Right lobe of liver (tissue), 6 donors: ENCODE measurements at places on chromosomes 16 and 17. TPM values are rescaled to one million over a fixed set of nuclear protein-coding genes. Genes with fewer than 3 reads are reported as not detected.
A peak's percentile ranks its signal among the peaks of the same experiment; 100 is the strongest.

Gene USP36
- total RNA-seq = 21.0 TPM

Gene WNT9B
- 1.2 TPM for total RNA-seq

Gene CNTNAP1
- total RNA-seq = 1.8 TPM

DNA sequence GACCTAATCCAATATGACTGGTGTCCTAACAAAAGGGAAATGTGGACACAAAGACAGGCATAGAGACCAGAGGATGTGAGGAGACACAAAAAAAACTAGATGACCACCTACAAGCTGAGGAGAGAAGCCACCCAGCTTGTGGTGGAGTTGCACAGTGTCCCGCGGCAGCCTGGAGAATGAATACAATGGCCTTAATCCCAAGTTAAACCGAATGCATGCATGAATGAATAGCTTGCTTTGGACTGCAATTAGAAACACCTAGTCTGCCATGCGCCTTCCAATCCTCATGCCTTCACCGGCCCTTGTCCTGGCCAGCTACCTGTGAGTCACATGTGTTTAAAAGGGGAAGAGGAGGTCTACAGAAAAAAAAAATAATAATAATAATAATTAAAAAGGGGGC is 72.0 kb downstream of the CNGB1 start:
- H3K4me3 ChIP-seq = no peak overlapping the region
- no peaks in the 10 kb centered on the region for H3K36me3 ChIP-seq
- H3K27me3 ChIP-seq = no peaks in the 10 kb centered on the region
- H3K4me1 ChIP-seq = peaks cover 26% of the 10 kb centered on the region

Gene TMIGD1
- total RNA-seq = not detected

DNA sequence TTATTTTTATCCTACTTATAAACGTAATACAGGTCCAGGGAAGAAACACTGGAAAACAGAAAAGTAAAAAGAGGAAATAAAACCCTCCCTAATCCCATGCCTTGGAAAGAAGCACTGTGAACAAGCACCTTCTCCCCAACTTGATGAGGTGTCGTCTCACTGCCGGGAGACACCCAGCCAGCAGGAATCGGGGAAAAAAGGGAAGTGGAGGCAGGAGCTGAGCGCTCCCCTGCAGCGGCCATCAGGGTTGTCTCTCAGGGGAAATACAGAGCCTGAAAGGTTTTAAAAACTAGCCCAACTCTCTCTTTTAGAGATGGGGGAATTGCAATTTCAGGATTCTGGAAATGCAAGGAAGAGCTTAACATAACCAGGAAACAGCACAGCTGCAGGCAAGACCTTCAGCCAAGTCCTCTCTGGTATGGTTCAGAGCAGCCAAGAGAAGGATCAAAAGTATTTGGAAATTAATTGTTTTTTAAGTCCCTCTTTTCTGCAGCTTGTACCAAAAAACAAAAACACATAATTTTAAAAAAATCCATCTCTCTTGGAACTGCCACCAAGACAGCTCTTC is 96.3 kb upstream of the RCVRN start:
- no peak overlapping the region for H3K4me3 ChIP-seq
- no peaks in the 10 kb centered on the region for H3K4me1 ChIP-seq
- no peaks in the 10 kb centered on the region for H3K36me3 ChIP-seq
- H3K27ac ChIP-seq = no peak overlapping the region

Gene CTRB1
- not detected for total RNA-seq

Gene GDPD3
- 0.19 TPM for total RNA-seq

- H3K27me3 ChIP-seq = no peaks in the 10 kb centered on the region
- H3K36me3 ChIP-seq = no peaks in the 10 kb centered on the region
- H3K4me1 ChIP-seq = peaks cover 26% of the 10 kb centered on the region
- peak overlapping the region; percentile 98 for H3K4me3 ChIP-seq
These were observed 397 bp downstream of the NCOR1 start for GRCh38 chr17:16215002-16215272.

- DNase-seq = peak; percentile 5
- peaks cover 10% of the 10 kb centered on the region for H3K27me3 ChIP-seq
- H3K36me3 ChIP-seq = no peaks in the 10 kb centered on the region
- H3K27ac ChIP-seq = no peak overlapping the region
- peaks cover 11% of the 10 kb centered on the region for H3K4me1 ChIP-seq
These were observed 24.9 kb downstream of the COPZ2 start for GRCh38 chr17:48012654-48013053.

GRCh38 chr16:66026211-66026610 is 340.3 kb upstream of the CDH5 start:
- H3K36me3 ChIP-seq = no peaks in the 10 kb centered on the region
- peak; percentile 59 for DNase-seq
- no peak overlapping the region for H3K4me3 ChIP-seq
- H3K27ac ChIP-seq = no peak overlapping the region

DNA sequence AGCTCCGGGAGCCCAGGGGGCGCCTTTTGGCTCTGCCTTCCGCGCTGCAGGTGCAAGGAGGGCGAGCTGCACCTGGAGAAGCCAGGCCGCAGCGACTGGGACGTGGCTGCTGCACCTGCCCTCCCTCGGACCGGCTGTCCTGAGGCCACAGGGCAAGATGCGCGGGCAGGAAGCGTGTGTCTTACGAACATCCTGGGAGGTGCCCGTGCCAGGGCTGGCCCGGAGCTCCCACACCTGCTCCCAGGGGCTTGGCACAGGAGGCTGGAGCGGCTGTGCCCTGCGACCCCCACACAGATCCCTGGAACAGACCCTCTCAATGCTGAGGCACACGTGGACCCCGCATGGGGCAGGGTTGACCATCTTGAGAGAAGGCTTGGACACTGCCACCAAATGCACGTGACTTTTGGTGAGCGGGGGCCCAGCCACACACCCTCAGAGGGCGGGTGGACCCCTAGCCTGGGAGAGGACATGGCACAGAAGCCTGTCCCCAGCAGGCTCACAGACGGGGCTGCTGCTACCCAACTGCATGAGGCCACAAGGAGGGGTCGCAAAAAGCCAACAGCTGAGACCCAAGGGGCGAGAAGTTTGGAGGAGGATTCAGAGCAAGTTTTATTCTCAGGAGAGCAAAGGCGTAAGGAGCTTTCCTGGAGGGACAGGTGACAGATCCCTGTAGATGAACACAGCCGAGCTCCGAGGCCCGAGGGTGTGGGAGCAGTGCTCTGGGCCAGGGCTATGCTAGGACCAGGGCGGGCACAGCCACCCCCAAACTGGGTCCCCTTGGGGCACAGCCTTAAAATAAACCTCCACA is 11.4 kb downstream of the NDUFAF8 start:
- no peak for DNase-seq
- H3K4me3 ChIP-seq = no peak overlapping the region
- no peaks in the 10 kb centered on the region for H3K27me3 ChIP-seq
- peaks cover 6% of the 10 kb centered on the region for H3K36me3 ChIP-seq

- no peaks in the 10 kb centered on the region for H3K4me1 ChIP-seq
- no peak overlapping the region for H3K4me3 ChIP-seq
- no peak for DNase-seq
- no peaks in the 10 kb centered on the region for H3K27me3 ChIP-seq
These were observed 167.2 kb downstream of the STX8 start for GRCh38 chr17:9408381-9408780.

DNA sequence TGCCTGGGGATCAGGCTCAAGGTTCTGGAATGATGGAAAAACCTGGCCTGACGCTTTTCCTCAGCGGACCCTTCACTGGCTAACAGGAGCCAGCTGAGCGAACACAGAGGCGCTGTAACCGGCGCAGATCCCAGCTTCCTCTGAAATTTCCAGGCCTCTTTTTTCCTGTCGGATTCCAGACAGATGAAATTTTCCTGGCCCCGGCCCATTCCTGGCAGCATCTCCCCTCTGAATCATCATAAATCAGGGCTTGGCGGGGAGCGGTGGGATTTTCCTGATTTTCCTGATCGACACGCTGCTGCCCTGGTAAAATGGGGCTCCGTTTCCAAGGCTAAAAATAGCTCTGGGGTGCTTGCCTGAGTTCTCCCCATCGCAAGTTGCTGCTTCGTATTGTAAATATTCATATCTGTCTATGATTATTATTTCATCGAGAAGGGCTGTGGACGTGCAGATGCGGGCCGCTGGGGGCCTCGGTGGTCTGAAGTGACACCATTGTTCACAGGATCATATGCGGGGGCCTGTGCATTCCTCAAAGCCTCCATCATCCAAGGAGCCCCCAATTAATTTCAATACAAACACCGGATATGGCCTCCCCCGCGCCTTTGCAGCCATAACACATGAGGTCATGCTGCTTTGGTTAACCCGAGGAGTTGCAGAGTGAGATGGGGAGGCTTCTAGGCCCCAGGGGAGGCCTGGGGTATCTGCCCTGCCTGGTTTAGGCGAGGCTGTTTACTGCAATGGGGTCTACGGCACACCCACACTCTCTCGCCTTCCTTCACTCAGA is 45.8 kb upstream of the ETV4 start:
- no peak overlapping the region for H3K4me3 ChIP-seq
- no peaks in the 10 kb centered on the region for H3K4me1 ChIP-seq
- peak overlapping the region; percentile 40 for H3K27ac ChIP-seq
- no peak for DNase-seq
